ENCODE measurements at places on chromosomes 3 and 15.

DNA sequence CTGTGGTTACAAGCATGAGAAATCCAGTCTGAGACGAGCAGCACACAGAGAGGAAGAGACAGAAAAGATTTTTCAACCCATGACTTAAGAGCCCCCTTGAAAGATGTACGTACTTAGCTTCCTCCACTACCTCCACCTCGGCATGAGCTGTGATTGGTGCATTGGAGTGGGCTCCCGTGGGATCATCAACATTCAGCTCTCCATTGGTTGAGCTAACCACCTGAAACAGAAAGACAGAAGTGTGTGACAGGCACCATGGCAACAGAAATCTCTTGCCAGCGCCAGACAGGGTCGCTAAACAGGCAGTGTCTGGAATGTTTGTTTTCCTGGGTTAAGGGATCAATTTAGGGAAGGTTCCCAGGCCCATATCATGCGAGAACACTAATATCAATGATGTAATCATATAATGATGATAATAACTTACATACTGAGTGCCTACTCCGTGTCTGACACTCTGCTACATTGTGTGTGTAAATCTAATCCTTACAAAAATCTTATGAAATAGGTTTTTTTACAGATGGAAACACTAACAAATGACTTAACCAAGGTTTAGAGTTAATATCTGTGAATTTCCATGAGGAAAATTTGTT is 17.5 kb upstream of the PPIB start:
- no peak for DNase-seq

DNA sequence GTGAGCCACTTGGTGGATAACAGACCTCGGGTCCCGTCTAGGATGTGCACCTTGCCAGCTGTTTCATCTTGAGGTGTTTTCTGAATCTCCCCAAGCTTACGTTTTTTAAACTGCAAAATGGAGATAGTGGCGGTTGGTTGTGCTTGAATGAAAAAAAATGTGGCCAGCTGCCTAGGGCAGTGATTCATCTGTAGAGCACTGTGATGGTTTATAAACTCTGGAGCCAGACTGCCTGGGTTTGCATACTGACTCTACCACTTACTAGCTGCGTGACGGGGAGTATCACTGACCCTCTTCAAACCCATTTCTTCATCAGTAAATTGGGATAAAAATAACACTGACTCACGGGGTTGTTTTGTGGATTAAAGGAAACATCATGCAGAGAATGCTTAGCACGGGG is 159.1 kb downstream of the CHL1 start:
- no peak for DNase-seq

- no peak for DNase-seq
Measured at GRCh38 chr3:6262010-6262409, 598.9 kb upstream of the GRM7 start.

DNA sequence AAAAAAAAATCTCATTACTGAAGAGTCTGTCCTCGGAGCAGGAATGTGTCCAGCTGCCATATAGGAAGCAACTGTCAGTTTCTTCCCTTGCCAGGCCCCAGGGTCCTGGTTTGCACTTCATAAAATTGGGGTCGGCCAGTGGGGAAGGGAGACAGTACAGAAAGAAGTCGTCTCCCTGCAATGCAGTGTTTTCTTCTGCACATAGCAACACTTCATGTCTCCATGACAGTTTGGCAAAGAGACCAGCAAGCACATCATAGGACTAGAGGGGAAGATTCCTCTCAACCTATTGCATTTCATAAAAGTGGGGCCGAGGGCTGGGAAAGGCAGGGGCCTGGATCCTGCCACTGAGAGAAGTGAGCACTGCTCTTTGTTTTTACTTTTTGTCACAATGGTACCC is 138.2 kb upstream of the HACD2 start:
- no peak for DNase-seq

GRCh38 chr3:137105277-137105977 is 147.6 kb downstream of the IL20RB start:
- no peak for DNase-seq

- no peak for DNase-seq
Measured at GRCh38 chr3:66492071-66492470, 8.8 kb downstream of the LRIG1 start.

DNA sequence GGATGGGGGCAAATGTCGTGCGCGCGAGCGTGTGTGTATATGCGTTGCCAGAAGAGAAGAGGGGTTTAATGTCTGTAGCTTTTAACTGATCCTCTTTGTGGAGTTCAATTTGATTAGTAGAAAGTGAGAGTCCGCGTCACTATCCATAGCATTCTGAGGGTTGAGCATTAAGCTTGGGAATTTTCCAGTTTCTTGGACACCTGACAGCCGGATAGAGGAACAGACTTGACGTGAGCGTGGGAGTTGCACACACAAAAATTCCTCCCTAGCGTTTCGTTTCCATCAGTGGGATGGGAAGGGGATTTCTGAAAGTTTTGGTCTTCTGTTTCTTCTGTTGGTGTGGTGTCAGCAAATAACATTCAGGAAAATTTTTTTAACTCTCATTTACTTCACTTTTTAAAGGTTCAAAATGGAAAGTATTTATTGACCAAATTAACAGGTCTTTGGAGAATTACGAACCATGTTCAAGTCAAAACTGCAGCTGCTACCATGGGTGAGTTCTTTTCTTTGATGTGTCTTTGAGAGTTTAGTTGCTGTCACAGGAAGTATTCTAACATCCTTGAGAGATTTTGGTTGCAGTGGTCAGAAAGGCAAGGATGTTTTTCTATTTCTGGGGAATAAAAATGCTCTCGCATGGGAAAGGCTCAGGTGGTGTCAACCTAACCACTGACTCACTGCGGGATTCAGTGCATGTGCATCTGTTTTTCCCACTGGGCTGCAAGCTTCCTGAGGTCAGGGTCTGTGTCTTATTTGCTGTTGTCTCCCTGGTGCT is 841 bp downstream of the POGLUT1 start:
- DNase-seq = no peak

DNA sequence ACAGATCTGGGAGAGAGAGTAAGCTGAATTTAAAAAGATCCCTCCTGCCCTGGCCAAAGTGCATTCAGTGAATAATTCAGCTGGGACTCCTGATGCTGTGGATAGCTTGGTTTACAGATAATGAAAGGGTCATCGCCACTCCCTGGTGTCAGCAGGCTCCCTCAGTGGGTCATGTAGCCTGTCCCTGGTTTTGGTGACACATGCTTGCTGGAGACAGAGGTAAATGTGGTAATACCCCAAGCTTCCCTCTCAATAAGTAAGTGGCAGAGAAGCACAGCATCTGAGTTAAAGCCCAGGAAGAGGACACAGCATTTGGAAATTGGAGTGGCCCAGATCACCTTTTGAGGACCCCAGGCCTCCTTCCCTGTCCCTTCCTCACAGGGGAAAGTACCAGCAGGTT is 1.8 kb downstream of the TMEM115 start:
- DNase-seq = no peak

DNA sequence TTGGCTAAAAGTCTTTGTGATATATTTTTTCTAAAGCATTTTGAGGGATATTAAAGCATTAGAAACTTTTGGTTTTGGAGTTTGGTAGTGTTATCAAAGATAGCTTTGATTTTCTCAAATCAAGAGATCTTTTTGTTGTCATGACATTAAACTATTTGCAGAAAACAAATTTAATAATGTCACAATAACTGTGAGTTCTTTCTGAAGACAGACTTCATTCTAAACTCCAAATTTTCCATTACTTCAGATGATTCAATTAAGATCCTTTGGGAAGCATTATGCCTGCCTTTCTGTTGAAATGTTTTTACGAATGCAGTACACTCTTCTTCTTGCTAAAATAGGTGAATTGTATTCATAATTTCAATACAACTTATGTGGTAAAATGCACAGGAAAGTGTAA is 145.4 kb downstream of the ALCAM start:
- DNase-seq = no peak

DNA sequence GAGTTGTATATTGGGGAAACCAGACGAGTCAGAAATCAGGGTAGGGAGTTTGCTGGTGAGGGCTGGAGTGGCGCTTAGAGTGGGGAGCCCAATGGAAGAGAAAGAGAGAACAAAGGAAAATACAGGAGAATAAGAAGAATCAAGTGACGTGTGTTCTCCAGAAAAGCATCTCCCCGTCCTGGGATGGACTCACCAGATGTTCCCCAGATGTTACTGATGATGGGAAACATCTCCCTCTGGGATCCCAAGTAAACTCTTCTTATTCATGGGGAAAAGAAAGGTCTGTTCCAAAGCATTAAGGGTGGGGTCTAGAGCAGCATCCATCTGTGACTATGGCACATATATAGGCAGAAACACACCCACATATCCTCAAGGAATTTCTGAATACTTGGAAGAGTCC is 3.0 kb upstream of the CSRNP1 start:
- no peak for DNase-seq

DNA sequence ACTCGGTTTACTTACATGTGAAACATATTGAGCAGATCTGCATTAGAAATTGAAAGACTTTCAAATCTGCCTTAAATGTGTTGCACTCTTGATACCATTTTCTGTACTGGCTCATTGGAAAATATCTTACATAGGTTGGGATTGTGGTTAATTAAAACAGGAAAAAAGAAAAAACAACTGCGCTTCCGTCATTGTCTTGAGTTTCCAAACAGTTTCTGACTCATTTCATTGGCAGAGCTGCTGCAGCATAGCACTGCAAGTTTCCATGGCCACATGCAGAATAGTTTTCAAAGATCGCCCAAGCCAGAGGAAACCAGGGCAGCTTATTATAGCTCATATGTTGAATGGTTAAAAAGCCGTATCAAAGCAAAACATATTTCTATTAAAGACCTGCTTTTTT is 446.6 kb upstream of the BCHE start:
- DNase-seq = no peak

DNA sequence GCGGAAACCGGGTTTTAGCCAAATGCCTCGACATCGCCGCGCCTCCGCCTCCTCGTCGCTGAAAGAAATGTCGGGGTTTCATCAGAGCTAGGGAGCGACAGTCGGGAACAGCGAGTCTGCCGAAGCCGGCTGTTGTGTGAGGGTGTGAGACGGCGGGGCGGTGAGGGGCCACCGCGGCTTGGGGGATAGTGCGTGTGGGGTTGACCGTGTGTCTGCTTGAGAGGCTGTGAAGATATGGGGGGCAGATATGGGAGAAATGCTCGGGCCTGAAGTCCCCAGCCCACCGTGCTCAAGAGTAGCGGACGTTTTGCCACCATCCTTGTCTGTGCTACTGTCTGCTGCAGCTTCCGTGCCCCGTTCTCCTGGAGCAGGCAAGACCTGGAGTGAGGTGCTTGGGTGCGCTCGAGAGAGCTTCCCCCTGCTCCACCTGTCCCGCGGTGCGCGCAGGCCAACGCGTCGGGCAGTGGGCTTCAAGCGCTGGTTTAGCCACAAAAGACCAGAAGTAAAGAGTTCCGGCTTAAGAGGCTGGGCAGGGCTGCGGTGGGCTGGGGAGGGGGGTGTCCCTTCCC is 716 bp upstream of the ISLR2 start:
- no peak for DNase-seq

DNA sequence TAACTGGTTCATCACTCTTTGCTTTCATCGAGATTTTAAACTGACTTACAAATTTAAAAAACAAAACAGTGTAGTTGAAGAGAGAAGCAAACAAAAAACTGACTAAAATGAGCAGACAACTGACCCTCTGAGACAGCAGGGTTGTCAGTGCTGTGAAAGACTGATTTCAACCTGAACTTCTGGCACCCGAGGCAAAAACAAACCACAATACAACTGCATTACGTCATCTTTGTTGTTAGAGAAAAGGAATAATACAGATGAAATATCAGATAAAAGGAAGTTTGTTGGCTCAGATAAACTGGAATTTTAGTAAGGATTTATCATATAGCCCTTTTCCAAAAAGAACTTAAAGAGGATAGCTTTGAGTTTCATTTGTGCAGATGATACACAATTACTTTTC is 51.1 kb downstream of the PARP15 start:
- DNase-seq = no peak

DNA sequence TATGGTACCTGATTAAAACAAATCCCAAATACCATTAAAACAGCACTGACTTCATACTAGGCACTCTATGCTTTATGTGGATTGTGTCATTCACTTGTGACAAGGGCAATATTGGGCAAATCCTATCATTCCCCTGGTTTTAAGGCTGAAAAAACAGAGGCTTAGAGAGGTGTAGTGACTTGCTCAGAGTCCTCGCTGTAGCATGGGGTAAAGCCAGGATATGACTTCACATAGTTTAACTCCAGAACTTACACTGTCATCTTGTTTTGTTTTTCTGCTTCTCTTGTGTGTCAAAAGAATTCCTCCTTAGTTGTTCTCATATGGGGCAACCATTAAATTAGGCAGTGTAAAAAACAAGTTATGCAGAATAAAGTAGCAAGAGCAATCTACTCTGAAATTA is 40.3 kb upstream of the ICE2 start:
- DNase-seq = no peak

GRCh38 chr3:55427739-55428138 is 59.4 kb downstream of the WNT5A start:
- no peak for DNase-seq

DNA sequence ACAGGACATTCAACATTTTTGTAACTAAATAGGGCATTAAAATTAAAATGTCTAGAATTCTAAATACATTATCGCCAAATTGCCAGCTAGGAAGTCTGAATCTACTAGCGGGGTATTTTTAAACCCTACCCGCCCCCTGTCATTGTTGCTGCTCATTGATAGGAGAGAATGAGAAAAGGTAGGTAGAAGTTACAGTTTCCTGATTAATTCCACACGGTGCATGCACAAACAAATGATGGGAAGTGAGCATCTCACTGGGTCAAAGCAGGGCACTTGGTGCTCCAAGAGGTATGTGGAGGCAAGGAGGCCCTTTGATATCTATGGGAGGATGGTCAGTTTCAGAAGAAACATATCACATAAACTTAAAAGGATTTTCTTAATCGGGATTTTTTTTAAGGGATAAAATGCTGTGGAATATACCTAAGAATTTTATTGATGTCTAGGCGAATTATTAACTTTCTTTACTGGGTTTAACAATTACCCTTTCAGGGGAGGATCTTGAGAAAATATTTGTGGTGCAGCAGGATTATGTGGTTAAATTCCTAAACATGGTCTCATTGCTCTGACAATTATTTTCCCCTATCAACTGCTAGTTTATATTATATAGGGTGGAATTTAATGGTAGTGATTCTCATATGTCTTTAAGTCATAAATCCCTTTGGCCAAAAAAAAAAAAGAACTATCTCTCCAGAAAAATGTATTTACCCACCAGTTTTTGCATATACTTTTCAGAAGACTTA is 236.0 kb upstream of the GOLGA6L4 start:
- no peak for DNase-seq

DNA sequence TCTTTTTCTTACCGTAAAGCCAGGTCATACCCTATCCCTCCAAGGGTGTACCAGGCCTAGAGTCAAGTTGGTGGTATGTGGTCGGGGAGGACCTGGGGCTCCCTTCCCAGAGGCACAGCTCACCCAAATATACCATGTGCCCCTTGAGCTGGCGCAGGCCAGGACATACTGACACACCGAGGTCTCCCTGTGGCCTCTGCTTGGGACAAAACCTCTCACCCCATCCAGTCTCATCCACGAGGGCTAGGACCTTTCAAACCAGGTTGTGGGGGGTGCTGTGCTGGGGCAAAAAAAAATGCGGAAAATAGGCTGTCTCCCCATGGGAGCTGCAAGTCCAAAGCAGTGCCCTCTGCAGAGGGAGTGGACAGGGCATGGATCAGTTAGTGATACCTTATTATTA is 22.8 kb downstream of the PTH1R start:
- DNase-seq = no peak
